ENCODE measurements at places on chromosomes 1 and 21.

GRCh38 chr1:19036041-19036812 is 79.8 kb upstream of the IFFO2 start:
- DNase-seq, result no peak

DNA sequence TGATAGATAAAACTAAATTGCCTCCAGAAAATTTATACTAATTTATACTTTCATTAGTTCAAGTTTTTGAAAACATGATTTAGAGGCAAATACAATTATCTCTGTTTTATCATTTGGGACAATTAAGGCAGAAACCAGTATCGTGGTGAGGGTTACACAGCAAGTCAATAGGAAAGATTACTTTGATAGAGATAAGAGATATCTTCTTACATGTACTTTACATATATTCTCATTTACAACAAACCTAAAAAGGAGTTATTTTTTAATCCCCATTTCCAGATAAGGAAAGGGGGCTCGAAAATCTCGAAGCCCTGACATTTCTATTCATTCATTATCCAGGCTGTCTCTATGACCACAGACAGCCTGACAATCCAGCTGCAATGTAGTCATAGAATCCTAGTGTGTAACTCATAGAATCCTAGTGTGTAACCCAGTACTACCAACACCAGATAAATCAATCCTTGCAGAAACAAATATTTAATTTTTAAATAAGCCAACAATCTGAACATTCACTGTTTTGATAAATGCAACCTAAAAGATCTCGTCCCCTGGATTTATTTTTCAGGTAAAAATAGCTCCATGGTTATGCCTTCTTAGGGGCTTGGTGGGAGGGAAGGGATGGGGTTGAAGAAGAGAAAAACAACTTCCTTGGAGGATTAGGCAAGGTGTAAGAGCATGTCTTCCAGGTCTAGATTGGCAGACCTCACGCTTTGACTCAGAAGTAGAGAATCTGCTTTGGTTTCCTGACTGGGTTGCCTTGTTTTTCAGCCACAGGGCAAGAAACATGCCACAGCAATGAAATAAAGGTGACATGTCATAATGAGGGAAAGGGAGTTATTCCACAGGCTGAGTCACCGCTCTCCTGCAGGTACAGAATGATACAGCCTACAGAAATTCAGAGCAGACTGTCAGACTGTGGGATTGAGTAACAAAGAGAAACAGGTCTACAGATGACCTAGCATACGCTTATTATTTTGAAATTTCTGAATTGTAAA is 45.6 kb downstream of the IRF2BP2 start:
- DNase-seq, result no peak

DNA sequence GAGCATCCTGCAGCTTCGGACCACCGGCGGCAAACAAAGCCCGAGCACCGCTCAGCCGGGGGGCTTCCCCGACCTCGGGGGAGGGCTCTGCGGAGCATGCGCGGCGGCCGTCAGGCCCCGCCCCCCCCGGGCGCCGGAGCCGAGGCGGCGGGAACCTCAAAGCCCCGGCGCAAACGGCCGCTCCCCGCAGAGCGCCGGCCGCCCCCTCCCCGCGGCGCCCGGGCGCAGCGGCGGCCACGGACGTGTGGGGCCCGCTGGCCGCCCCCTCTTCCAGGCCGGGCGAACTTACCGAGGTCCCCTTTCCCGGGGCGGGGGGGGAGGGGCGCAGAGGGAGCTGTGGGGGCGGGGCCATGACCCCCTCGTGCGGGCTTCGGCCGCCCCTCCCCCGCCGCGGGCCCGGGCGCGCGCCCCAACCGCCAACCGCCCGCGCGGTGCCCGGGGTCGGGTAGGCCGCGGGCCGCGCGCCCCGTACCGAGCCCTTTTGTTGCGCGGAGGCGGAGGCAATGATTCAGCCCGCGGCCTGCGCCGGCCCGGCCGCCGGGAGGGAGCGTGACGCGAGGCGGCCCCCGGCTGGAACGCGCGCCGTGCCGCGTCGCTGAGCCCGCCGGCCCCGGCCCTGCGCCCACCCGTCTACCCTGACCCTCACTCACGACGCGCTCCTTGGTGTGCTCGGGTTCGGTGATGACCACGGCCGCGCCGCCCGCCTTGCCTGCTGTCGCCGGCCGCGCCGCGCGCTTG is 1.7 kb downstream of the RCC2 start:
- peak; percentile 41 for DNase-seq

DNA sequence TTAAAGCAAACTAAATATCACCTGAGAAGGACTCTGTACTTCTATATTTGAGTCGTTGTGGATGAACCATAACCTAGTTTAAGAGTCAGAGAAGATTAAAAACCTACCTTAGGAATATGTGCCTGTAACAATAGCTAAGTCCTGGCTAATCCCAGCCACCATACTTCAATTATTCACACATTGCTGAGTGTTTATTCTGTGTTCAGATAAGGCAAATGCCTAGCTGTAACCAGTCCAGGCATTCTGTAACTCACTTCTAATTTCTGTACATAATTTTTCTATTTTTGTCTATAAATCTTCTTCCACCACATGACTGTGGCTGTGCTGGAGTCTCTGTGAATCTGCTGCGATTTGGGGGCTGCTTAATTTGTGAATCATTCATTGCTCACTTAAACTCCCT is 441.9 kb upstream of the ADAMTS5 start:
- no peak for DNase-seq

DNA sequence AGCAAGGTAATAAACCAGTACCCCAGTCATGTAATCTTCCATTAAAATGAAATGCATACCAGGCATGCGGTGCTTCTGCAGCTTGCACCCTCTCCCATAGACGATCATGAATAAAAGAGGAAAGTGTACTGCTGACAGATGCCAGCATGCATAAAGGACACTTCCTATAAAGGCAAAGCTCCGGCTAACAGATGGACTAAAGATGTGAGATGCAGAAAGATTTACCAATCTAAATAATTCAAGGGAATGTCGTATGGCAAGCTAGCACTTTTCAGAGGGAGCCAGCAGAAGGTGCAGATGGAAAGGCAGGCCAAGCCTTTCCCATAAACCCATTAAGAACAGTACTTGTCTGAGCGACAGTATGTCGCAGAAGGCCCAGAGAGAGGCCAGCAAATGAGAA is 542.0 kb downstream of the NUF2 start:
- DNase-seq, result no peak

DNA sequence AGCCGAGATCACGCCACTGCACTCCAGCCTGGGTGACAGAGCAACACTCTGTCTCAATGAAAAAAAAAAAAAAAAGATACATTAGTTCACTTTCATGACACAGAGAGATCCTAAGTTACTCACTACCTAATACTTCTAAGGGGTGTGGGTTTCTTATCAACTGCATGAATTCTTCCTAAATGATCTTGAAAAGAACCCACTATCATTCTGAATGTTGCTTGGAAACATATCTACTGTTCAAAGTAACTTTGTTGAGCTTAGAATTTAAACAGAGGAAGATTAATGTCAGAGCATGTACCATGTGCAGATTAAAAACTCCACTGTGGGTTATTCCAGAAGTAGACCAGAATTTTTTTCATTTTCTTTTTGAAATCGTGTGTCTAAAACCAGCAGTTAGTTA is 241.5 kb downstream of the LTN1 start:
- DNase-seq, result no peak

- DNase-seq, result no peak
These were observed 112.4 kb upstream of the BEND5 start for GRCh38 chr1:48889082-48889481.

GRCh38 chr1:32858136-32858535 is 12.6 kb downstream of the FNDC5 start:
- DNase-seq, result no peak
